ENCODE measurements at places on chromosomes 3 and 15. TPM values are rescaled to one million over a fixed set of nuclear protein-coding genes. Genes with fewer than 3 reads are reported as not detected.

DNA sequence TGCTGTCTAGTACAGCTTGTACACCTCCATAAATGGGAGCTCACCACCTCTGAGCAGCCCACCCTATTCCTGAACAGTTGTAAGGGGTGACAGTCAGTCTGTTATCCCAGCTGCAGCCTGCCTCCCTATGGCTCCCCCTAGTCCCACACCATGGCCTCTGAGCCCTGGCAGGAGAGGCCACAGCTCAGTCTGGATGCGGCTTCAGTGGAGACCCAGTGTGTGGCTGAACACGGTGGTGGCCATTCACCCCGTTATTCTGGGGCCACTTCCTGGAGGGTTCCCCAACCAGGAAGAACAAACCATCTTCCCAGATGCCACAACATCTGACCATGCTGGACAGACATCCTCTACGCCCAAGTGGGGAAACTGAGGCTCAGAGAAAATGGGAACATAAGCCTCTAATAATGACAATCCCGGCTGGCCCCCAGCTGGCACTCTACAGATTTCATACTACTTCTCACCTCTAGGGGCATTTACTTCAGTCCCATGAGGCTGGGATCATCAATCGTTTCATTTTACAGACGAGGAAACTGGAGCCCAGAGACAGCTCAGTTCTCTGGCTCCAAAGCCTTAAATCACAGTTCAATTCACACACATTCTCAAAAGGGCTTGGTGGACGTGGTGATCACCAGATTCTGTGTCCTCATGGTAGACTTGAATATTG lies 9.2 kb upstream of the GRIP2 start:
- DNase-seq = peak; percentile 31

DNA sequence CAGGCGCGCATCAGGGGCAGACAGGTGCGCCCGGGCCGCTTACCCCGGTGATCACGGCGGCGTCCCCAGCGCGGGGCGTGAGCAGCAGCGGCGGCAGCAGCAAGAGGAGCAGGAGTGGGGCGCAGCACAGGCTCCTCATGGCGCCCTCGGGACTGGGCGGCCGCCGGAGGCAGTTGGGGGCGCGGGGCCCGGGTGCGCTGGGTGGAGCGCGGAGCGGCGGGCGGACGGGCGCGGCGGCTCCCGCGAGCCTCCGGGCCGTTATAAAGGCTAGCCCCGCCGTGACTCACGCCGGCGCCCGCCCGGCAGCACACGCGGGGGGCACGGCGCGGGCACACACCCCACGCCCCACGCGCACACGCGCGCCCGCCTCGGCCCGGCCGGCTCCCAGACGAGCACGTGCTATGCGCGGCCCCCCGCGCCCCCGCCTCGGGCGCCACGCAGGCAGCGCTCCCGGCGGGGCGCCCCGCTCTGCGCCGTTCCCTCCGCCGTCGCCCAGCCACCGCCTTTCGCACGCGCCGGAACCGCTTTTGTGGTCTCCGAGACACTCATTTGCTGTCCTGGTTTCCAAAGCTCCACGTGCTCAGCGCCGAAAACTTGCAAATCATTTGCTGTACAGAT lies at the start of gene PROK2:
PROK2 (minus strand) TSS at position 235 of the 618 bp plus-strand sequence; CDS start at position 139, 96 bp downstream.
- no peak for DNase-seq

The MYD88 gene
- total RNA-seq = 29.9 TPM

DNA sequence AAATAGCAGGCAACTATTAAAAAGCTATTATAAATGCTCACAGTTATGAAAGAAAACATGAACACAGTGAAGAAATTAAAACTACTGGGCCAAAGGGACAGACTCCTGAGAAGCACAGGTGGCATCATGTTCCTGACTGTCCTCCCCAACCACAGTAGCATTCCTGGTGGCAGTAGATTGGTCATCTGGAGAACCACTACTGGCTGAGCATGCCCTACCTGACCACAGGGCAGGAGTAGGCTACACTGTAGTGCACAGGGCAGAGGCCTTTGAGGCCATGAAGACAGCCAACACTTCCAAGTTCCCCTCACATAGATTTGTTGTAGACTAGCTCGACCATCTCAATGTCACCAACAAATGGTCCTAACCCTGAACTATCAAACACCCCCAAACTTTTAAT lies 49.2 kb downstream of the NBEAL2 start:
- DNase-seq = no peak

DNA sequence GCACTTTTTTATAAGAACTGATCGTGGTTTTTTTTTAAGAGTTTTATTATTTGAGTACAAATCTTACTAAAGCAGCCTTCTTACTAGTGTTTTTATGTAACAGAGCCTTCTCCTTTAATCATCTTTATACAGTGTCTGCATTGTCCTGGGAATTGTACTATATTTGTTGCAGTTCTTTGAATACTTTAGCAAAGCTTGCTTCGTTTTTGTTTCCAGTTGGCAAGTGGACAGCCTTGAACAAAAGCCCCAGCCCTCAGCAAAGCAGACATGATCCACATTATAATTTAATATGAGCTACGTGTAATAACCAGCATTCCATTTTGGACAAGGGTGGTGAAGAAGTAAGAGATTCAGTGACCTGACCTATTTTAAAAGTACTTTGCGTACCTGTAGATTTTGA lies 112.2 kb upstream of the FLNB start:
- no peak for DNase-seq

The GALK2 gene
- total RNA-seq = 73.5 TPM

GRCh38 chr3:178901204-178901603 lies 170.4 kb downstream of the ZMAT3 start:
- no peak for DNase-seq

DNA sequence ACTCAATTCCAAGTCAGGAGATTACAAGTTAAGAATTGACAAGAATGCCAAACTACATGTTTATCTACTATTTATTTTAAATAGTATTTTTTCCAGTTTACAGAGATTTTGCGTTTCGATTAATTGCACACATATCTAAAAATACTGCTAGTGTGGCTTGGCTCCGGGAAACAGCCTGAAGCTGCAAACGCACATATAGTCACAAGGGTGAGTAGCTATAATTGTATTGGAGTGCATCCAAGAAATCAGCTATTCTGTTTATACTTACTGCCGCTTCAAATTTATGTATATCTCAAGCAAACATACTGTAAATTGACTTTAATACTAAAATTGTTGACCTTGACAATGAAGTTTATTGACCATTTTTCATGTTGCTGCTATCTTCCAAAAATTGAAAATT lies 77.0 kb upstream of the PLSCR5 start:
- no peak for DNase-seq

DNA sequence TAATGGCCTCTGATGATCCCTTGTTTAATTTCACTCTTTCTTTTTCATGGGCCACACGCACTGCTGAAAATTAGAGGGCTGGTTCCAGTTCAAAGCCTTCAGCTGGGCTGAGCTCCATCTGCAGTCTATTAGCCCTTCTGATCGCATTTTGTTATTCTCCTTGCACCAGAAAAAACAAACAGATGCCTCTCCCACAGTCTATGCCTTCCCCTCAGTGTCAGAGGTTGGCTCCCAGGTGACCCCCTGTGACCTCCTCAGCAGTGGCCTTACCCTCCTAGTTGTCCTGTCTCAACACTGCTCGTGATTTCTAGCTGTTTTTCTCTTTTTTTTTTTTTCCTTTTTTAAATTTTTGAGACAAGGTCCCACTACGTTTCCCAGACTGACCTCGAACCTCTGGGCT lies 77.1 kb upstream of the PRTG start:
- no peak for DNase-seq

DNA sequence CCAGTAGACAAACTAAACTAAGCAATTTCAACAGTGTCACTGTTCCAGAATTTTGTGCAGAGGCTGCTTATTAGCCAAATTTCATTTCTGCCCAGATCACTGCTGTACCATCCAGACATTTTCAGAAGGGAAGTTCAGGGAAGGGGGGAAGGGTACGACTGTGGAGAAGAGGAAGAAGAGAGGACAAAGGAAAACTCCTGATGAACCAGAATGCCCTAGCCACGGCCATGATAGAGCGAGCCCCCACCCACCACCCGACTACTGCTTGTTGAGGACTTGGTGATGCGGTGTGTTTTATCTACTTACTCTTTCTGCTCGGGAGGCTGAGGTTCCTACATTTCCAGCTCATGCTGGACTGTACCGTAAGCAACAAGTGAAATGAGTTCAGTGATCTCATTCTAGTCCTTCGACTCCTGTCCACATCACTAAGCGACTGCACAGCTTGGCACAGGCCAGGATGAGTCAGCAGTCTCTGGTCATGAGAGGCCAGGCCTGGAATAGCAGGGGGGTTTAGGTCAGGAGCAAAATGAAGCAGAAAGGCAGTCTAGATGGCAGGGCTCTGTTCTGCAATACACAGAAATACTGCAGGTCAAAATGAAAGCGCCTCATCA lies 330.8 kb downstream of the TIGIT start:
- peak; percentile 98 for DNase-seq

DNA sequence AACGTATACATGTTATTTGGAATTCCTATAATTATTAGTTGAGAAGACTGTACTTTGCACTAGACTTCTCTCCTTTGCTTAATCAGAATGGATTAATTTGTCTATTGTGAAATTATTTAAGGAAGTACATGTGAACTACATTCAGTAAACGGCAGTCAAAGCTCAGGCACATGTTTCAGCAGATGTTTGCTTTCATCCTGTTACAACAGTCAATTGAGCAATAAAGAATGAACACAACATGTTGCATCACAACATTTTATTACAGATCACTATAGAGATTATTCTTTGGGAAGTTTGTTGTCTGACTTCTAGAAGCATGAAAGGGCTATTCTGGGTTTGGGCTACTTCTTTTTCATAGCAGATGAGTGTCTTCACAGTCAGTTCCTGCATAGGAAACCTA lies 39.2 kb downstream of the RAB27A start:
- DNase-seq = no peak

The KLHL18 gene
- 31.1 TPM for total RNA-seq

DNA sequence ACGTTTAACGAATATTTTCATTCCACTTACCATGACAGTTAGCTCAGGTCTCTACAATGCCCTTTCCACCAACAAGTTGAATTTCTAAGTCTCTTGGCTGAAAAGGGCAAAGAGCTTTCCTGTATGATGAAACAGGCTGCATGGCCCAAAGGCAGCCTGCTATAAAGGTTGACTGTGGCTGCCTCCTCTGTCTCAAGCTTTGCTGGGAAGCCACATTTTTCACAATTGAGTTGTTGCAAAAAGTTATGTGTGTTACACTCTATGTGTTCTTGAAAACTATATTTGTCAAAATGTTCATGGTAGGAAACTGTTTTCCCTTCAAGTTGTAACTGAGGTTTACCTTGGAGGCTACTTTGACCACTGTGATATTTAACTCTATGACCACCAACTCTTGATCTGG lies 49.5 kb downstream of the DZIP1L start:
- no peak for DNase-seq

- DNase-seq = no peak
Measured at GRCh38 chr15:41779662-41780157, 5.4 kb downstream of the MAPKBP1 start.

DNA sequence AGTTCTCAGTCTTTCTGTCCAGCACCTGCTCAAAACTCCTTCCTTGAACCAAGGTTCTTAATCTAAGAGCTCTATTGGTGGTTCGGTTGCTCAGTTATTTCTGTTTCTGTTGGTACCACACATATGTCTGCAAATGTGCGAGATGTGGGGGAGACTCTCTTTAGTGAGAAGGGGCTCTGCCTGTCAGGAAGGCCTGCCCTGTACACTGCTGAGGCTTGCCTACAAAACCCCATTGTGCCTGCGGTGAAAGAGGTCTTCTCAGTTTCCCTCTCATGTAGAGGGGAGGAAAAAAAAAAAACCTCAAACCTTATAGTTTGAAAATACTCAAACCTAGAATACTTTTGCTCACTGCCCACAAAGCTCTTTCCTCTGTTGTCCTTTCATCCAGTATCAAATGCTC lies 142.4 kb downstream of the CLSTN2 start:
- no peak for DNase-seq

DNA sequence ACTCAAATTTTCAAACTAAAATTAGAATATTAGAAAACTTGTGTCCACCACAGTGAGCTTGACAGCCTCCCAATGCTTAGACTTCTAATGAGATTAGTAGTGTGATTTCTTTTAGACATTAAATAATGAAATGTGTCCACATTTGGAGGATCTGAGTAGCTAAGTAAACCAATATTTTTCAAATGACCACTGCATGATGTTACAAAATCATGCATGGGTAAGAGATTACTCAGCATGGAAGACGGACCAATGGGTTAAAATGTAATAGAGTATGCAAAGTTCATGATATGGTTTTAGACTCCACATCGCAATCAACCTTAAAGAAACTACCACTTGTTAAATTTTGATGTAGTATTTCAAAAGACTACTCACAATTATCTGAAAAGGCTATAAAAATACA lies 130.6 kb downstream of the IMPG2 start:
- DNase-seq = no peak

GRCh38 chr15:48644467-48644826 lies 1.1 kb downstream of the FBN1 start:
- DNase-seq = peak; percentile 52

DNA sequence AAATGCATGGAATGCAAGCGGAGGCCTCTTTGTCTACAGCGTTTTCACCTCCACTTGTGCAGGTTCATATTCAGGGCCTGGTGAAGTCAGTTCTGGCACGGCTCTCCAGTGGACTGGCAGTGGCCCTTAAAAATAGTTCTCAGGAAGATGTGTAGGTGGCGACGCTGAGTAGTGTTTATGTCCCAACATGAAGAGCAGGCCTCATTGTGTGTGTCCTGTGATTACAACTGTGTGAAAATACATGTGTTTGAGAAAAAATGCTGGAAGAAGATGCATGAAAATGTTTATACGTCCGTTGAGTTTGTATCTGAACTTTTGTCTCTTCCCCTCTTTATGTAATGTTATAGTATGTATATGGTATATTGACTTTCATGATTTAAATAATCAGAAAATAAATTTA lies 7.2 kb downstream of the LIPC start:
- peak; percentile 84 for DNase-seq

GRCh38 chr3:126858887-126859286 lies 124.0 kb upstream of the PLXNA1 start:
- peak; percentile 46 for DNase-seq

DNA sequence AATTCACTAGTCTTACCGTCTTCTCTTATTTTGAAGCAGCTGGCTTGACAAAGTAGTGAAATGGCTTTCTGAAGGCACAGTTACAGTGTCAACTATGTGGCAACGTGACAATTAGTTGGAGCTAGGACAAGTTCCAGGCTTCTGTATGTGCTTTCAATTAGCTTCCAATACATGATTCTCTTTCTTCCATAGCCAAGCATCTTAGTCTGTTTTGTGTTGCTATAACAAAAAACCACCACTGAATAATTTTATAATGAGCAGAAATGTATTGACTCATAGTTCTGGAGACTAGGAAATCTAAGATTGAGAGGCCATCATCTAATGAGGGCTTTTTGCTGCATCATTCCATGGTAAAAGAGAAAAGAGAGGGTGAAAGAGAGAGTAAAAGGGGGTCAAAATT lies 365.1 kb upstream of the PLSCR5 start:
- DNase-seq = no peak

- DNase-seq = no peak
Measured at GRCh38 chr15:29062626-29063025, 176.9 kb downstream of the APBA2 start.
